ENCODE measurements at places on chromosomes 7 and 10.

- DNase-seq: no peak
Measured at GRCh38 chr7:45404622-45405021, 169.5 kb upstream of the ADCY1 start.

DNA sequence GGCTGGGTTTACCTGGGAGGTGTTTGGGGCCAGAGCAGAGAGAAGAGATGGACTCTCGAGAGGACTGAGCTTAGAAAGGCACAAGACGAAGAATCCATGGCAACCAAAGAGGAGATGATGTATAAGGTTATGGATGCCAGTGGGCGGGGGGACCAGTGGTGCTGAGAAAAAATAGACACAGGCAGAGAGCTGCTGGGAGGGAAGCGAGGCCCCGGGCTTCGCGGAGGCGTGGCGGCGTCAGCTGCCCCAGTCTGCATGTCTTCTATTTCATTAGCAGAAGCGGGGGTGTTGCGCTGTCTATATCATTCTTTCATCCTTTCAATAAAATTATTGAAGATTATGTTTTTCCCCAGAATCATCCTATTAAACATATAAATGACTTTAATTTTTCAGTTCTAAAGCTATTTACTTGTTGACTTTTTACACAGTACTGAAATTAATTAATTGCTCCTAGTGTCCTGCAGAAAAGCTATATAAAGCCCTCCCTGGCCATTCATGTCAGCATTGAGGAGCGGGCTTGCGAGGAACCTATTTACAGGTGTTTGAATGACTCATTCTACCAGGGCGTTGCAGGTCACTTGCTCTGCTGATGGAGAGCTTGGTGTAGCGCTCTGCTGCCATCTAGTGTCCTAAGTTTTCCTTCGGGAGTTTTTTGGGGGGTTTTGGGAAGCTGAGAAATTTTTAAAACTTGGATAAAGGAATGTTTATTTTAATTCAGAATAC, 42.9 kb upstream of the BHLHA15 start:
- DNase-seq: peak; percentile 41

GRCh38 chr7:74291535-74291934, 2.3 kb downstream of the CLIP2 start:
- no peak for DNase-seq

- DNase-seq: no peak
Measured at GRCh38 chr7:142807855-142808460, 37.2 kb downstream of the PRSS2 start.

DNA sequence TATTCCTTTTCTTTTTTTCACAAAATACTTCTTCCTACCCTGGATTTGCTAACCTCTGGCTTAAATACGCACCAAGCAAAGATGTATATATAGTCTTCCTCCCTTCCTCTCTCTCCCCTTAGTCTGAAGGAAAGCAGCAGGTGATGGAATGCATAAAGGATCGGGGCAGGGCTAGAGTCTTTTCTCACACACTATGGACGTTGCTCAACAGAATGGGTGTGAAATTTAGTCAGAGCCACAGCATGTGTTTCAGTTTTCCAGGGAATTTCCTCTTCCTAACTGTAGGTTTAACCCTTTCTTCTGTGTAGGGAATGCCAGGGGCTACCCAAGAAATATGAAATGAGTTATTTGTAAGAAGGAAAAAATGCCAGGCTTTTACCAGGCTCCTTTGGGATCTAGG, 71.4 kb upstream of the NFKB2 start:
- no peak for DNase-seq

GRCh38 chr7:29038463-29038862, 80.3 kb upstream of the TRIL start:
- no peak for DNase-seq

GRCh38 chr7:41977151-41977651, 259.8 kb downstream of the GLI3 start:
- no peak for DNase-seq

- DNase-seq: no peak
Measured at GRCh38 chr7:148670807-148671206, 27.9 kb upstream of the CUL1 start.

- no peak for DNase-seq
Measured at GRCh38 chr7:135771961-135772638, 23.5 kb upstream of the FAM180A start.

- DNase-seq: no peak
Measured at GRCh38 chr10:4765428-4765827, 60.6 kb upstream of the AKR1E2 start.
